Pancreas (tissue), 10 donors: ENCODE measurements at places on chromosomes 3 and 15. TPM values are rescaled to one million over a fixed set of nuclear protein-coding genes. Genes with fewer than 3 reads are reported as not detected.

DNA sequence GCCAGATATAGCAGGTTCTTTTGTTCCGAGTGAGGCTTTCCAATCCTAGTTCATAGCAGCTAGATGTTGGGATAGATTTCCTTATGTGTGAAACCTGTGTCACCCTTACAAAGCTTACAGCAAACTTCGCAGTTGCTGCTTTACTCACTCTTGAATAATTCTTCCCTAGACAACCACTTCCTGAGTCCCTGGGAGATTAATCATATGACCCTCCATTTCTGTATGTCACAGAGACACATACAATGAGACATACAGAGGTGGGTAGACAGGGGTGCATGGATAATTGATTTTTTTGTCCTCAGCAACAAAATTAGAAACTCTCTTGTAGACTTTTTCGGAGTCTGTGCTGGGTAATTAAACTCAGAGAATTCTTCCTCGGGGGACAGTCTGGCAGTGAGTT, 163.2 kb downstream of the NSUN3 start:
- H3K27ac ChIP-seq = no peak overlapping the region
- no peak overlapping the region for H3K4me3 ChIP-seq
- no peaks in the 10 kb centered on the region for H3K4me1 ChIP-seq
- no peaks in the 10 kb centered on the region for H3K36me3 ChIP-seq

- H3K4me3 ChIP-seq = no peak overlapping the region
- no peak for DNase-seq
- peak overlapping the region; percentile 20 for H3K27ac ChIP-seq
- no peaks in the 10 kb centered on the region for H3K36me3 ChIP-seq
These were observed 75.2 kb downstream of the FILIP1L start for GRCh38 chr3:100039075-100039474.

- H3K36me3 ChIP-seq = no peaks in the 10 kb centered on the region
- no peak overlapping the region for H3K4me3 ChIP-seq
- no peaks in the 10 kb centered on the region for H3K4me1 ChIP-seq
- no peak for DNase-seq
- H3K27me3 ChIP-seq = no peaks in the 10 kb centered on the region
- no peak overlapping the region for H3K27ac ChIP-seq
These were observed 199.6 kb upstream of the LYSMD4 start for GRCh38 chr15:99932676-99933402.

- H3K4me1 ChIP-seq = peaks cover 24% of the 10 kb centered on the region
- H3K4me3 ChIP-seq = no peak overlapping the region
- no peak overlapping the region for H3K27ac ChIP-seq
- H3K27me3 ChIP-seq = no peaks in the 10 kb centered on the region
These were observed 22.6 kb downstream of the SFMBT1 start for GRCh38 chr3:53023072-53023823.

DNA sequence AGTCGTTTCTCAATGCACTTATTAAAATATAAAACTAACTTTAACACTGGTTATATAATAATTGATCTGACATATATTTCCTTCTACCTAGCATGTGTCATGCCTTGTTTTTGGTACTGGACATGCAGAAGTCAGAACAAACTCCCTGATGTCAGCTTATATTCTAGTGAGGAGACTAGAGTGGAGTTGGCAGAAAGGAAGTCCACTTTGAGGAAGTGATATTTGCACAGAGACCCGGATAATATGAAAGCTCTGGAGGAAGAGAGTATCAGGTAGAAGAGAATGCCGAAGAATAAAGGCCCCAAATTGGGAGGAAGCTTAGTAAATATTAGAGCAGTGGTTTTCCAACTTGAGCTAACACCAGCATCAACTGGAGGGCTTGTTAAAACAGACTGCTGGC, 24.6 kb upstream of the ZNF280D start:
- no peak overlapping the region for H3K27ac ChIP-seq
- no peaks in the 10 kb centered on the region for H3K27me3 ChIP-seq
- H3K36me3 ChIP-seq = no peaks in the 10 kb centered on the region
- peaks cover 6% of the 10 kb centered on the region for H3K4me1 ChIP-seq

GRCh38 chr3:10957976-10958749, 34.4 kb upstream of the SLC6A1 start:
- no peaks in the 10 kb centered on the region for H3K27me3 ChIP-seq
- no peak overlapping the region for H3K4me3 ChIP-seq
- no peaks in the 10 kb centered on the region for H3K36me3 ChIP-seq
- H3K4me1 ChIP-seq = no peaks in the 10 kb centered on the region
- DNase-seq = no peak
- H3K27ac ChIP-seq = no peak overlapping the region

DNA sequence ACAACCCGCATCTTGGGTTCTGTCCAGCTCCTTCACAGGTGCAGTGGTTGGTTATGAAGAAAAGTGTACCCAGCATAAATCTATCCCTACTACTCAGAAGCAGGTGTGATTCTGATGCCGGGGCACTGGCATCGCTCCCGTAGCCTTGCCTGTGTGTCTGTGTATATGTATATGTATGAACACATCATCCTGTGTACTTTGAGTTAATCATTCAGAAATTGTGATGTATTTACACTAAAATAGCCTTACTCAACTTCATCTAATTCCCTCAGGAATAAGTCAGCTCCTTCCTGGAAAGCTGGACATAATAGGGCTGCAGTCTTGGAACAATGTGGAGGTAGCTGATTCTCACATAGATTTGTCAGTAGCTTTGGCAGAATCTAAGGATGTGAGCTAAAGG, 6.7 kb upstream of the ZBED2 start:
- no peaks in the 10 kb centered on the region for H3K27me3 ChIP-seq
- DNase-seq = no peak
- H3K27ac ChIP-seq = no peak overlapping the region
- H3K36me3 ChIP-seq = no peaks in the 10 kb centered on the region
- H3K4me1 ChIP-seq = no peaks in the 10 kb centered on the region

- H3K36me3 ChIP-seq = no peaks in the 10 kb centered on the region
- H3K27ac ChIP-seq = no peak overlapping the region
- H3K27me3 ChIP-seq = no peaks in the 10 kb centered on the region
- no peak overlapping the region for H3K4me3 ChIP-seq
These were observed 138.8 kb downstream of the ZNF609 start for GRCh38 chr15:64599226-64599625.

- no peak overlapping the region for H3K27ac ChIP-seq
- H3K4me1 ChIP-seq = peaks cover 7% of the 10 kb centered on the region
- no peaks in the 10 kb centered on the region for H3K36me3 ChIP-seq
- no peak for DNase-seq
These were observed 22.0 kb downstream of the AADAC start for GRCh38 chr3:151835751-151836525.

Gene DUOXA1
- polyA plus RNA-seq = 0.11 TPM

Gene FEZF2
- not detected for polyA plus RNA-seq

Gene XYLB
- 2.4 TPM for polyA plus RNA-seq

Gene INKA1
- polyA plus RNA-seq = 2.0 TPM

Gene SCAMP5
- polyA plus RNA-seq = 24.5 TPM

Gene CFAP20DC
- 0.61 TPM for polyA plus RNA-seq

Gene C3orf22
- polyA plus RNA-seq = 0.09 TPM

Gene SERINC4
- 0.47 TPM for polyA plus RNA-seq

Gene TMEM212
- polyA plus RNA-seq = not detected

Gene FRMD5
- polyA plus RNA-seq = 0.42 TPM

Gene STAC
- 0.12 TPM for polyA plus RNA-seq
